ENCODE measurements at places on chromosomes 12 and 14.

- DNase-seq: no peak
Observed at GRCh38 chr14:68346556-68347343, 446.1 kb downstream of the ZFP36L1 start.

- DNase-seq: no peak
Observed at GRCh38 chr14:51500776-51501175, 150.9 kb upstream of the FRMD6 start.

DNA sequence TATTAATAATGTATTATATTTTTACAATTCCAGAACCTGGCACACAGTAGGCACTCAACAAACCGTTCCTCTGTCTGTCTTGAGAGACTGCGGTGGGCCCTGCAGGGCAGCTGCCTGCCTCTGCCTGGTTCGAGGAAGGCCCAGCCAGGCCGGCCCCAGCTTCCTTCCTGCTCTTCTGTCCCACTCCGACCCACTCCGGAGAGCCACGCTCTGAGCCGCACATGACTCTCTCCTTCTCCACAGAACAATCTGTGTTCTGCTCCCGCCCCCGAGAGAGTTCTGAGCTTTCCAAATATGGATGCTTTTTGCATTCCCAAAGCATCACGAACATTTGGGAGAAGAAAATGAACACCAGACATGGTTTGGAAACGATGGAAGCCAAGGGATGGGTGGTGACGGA, 57.3 kb downstream of the TTC7B start:
- DNase-seq: peak; percentile 63

- DNase-seq: no peak
Observed at GRCh38 chr14:61064210-61064609, 83.2 kb downstream of the SLC38A6 start.

DNA sequence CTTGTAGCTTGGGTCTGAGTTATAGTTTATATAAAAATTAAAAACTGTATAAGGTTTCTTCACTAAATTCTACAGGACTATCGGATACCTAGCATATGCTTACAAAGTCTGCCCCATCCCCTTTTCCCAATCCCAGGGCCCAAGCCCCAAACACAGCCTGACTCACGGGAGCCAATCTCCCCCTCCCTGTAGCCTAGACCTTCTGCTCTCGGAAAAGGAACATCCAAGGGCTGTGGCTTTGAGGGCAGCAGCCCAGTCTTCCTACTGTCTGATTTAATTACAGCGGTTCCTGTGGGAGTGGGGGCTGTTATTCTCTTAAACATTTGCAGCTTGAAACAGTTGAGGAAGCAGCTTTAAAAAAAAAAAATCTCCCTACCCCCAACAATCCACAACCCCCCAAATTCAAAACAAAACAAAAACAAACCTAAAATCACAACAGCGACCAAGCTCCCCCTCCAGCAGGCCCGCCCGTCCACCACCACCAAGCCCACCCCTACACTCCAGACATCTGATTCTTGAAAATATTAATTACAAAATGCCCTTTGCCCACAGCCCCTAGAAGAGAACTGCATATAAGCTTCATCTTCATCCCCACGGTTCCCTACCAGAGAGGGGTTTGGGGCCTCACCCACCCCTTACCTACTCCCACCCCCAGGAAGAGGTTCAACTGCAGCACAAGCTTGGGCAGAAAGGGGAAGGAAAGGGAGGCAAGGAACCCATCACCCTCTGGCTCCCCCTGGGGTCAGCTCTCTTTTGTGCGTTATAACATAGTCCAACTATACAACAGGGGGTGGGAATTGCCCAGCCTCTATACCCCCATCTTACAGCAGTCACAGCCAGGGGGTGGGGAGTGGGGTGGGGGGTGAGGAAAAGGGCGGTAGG, 1.1 kb upstream of the PRKAG1 start:
- peak; percentile 68 for DNase-seq

DNA sequence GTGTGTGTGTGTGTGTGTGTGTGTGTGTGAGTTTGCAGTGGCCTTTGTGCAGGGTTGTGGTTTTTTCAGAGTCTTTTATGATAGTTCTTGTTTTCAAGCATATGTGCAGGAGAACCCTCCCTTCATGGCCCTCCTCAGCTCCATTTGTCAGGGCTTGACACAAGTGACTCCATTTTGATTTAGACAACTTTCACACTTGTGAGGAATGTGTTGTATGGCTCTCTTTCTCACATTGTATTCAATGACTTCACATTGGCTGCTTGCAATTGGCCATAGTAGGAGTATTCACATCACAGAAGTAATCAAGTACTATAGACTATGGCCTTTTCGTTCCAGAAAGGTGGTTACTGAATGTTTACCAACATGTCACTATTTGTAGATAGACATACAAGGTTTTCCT, 133.1 kb downstream of the SLC38A1 start:
- DNase-seq: no peak

GRCh38 chr12:85076688-85077430, 40.7 kb downstream of the LRRIQ1 start:
- DNase-seq: peak; percentile 41

DNA sequence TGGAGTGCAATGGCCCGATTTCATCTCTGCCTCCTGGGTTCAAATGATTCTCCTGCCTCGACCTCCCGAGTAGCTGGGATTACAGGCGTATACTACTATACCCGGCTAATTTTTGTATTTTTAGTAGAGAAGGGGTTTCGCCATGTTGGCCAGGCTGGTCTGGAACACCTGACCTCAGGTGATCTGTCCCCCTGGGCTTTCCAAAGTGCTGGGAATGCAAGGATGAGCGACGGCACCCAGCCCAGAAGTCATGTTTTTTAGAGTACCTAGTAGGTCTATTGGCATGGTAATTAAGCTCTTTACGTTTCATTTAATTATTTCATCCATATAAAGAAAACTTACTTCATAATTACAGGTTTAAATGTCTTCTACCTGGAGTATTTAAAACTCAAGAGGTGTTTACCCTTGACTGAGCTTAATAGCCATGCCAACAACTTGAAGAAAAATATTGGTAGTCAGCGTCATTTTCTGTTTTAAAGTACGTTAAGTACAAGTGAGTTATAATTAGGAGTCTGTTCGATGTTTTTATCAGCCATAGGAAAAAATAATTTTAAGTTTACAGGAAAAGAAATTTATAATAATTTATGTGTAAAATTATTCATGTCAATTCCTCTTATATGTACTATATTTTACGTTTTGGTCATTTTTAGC, 4.0 kb downstream of the TMPO start:
- DNase-seq: no peak

DNA sequence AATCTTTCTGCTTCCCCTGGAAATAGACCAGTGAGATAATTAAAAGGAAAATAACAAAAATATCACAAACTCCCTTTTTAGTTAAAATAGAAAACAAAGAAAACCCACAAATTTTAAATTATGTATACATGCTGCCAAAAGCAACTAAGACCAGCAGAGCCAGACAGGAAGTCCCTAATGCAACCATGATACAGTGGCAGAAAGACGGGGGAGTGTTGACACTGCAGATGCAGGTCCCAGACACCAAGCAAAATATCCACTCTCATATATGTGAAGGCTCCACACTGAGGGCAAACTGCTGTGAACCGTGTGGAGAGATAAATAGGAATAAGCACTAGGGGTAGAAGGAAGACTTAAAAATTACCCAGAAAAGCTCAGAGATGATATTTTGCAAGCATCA, 401.0 kb downstream of the BTG1 start:
- no peak for DNase-seq

- DNase-seq: peak; percentile 96
Observed at GRCh38 chr12:89156340-89156739, 196.0 kb downstream of the DUSP6 start.
